ENCODE measurements at places on chromosomes 5 and 9.

DNA sequence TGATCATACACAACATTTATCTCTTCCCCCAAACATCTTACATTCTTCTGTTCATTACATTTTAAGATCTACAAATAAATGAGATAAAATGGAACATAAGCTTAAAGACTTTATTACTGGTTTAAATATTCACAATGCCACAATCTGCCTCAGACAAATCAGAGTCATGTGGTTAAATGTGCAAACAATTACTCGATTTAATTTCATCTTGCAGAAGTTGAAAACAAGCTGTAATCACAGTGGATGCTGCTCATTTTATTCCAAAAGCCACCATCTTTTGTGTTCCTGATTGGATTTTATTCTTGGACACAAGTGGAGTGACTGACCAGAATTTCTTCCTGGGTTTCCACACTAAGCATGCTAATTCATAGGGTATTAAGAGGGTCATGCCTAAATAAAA is 33.2 kb downstream of the SPOCK1 start:
- DNase-seq = no peak

- DNase-seq = no peak
Observed at GRCh38 chr5:165224366-165225045, 1719.1 kb downstream of the MAT2B start.

- DNase-seq = no peak
Observed at GRCh38 chr9:89799766-89800165, 195.0 kb downstream of the GADD45G start.

- DNase-seq = no peak
Observed at GRCh38 chr9:84322828-84323227, 17.7 kb downstream of the SLC28A3 start.

- no peak for DNase-seq
Observed at GRCh38 chr5:54091307-54092130, 218.9 kb downstream of the ARL15 start.

DNA sequence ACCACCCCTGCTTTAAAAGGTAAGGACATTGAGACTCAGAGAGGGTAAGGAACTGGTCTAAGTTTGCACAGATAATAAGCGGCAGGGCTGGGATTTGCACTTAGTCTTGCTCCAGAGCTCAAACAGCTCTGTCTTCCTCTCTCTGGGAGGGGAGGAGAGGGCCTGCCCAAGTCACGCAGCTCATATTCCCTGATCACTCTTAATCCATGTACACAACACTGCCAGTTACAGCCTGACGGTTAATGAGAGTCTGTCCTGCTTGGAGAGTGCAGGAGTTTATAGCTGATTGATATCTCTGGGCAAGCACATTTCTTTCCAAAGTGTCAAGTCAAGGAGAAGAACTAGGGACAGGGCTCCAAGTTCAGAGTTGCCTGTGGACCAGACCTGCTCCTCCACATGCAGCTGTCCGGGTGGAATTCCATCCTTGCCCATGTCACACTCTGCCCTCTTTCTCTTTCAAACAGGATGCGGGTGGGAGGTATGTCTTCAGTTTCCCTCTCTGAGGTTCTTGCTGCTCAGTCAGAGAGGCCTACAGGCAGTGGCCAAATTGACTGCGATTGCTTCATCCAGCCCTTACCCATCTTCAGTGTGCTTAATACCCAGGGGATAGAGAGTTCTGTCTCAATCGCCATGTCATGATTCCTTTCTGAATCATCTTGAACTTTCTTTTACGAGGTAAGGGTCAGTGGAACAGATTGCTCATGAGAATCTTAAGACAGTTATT is 54.5 kb downstream of the GALNT12 start:
- DNase-seq = peak; percentile 74

GRCh38 chr5:6573651-6574101 is 59.2 kb downstream of the NSUN2 start:
- no peak for DNase-seq

DNA sequence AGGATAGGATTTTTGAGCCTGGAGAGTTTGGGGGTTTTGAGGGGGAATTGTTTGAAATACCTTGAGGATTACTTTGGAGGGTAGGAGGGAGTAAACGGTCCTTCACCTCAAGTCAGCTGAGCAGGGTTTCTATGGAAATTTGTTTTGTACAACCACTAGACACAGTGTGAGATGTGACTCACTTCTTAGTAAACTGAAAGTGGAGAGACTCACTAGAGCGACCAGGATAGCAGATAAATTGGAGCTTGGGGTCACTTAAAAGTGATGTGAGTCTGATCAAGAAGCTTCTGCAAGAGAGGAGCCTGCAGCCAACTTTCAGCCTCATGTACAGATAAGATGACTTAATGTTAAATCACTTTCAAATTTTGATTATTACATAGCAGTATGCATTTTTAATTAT is 1945.9 kb upstream of the NUDT12 start:
- DNase-seq = no peak

DNA sequence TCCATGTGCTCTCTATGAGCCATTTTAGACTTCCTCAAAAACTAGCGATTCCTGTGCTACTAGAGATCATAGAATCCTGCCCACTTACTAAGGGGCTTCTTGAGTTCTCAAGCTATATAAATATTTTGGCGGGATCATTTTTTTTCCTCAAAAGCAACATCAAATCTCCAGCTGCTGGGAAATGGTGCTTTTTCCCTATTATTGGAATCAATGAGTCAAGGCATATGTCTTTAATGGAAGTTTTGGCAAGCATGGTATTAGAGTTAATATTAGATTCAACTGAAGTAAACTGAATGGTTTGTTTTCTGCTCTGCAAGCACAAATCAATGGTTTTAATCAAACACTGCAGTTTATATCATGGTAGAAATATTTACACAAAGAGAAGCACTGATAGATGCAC is 369.9 kb upstream of the PTGER4 start:
- no peak for DNase-seq

- no peak for DNase-seq
Observed at GRCh38 chr5:76341651-76342334, 61.3 kb upstream of the IQGAP2 start.

- no peak for DNase-seq
Observed at GRCh38 chr9:3768712-3769457, 243.1 kb upstream of the RFX3 start.

GRCh38 chr5:146744068-146744745 is 134.3 kb downstream of the PPP2R2B start:
- DNase-seq = no peak

DNA sequence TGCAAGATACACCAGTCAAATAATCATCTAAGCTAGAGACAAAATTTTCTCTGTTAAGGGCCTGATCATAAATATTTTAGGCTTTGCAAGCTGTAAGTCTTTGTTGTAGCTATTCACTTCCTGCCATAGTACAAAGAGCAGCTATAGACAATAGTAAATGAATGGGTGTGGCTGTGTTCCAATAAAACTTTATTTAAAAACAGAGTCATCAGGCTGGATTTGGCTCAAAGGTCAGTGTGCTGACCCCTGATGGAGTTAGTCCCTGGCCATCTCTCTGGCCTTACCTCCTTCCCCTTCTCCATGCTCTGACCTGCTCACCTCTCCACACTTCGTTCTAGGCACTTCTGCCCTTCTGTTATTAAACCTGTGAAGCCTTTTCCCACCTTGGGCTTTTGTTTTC is 86.0 kb downstream of the DRD1 start:
- DNase-seq = no peak

GRCh38 chr9:115109486-115109885 is 8.5 kb downstream of the TNC start:
- DNase-seq = peak; percentile 62

DNA sequence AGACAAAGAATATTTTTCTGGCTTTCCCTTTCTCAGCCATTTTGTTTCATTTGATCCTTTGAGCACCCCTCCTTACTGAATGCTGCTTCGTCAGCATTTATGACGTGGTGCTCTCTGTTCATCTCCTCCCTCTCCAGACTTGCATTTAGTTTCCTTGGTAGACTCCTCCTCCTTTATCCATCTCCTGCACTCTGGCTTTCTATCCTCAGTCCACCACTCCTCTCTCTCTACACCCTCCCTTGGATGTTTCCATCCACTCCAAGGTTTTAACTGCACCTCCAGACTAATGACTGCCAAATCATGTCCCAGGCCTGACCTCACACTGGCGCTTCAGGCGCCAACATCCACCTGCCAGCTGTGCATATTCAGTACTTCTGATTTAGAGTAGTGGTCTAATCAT is 245.4 kb downstream of the RAB3C start:
- DNase-seq = no peak

GRCh38 chr5:58060996-58061395 is 398.9 kb downstream of the PLK2 start:
- no peak for DNase-seq

DNA sequence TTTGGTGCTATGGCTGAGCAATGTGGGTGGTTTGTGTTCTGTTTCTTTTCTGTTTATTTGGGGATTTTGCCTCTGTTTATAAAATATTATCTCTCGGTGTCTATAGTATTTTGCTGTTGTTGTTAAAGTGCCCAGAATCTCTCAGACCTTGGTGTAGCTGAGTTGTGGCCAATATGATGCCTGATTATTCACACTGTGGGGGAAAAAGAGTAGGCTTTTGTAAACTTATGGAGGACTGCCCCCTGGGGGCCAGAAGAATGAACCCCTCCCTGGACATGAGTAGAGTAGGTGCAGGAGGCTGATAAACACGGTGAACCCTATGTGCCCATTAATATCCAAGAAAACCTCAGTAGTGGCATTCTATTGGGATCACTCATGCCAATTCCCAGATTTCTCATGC is 49.0 kb upstream of the DPYSL3 start:
- peak; percentile 50 for DNase-seq
